ENCODE measurements at places on chromosomes 2 and 18.

DNA sequence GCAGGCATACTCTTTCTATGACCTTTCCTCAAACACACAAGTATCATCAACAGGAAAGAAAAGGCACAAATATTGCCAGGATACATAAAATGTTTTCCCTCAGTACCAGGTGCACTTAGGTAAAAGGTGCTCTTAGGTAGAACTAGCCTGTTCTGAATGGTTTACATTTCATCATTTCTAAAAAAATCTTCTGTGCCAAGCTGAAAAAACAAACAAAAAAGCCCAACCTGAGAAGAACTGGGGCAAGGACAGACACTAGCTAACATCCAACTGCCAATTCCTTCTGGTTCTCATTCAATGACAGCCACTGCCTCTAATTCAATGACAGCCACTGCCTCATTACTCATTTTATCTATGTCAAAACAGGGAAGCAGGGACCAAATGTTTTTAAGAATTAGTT lies 68.5 kb downstream of the SPIRE1 start:
- H3K4me3 ChIP-seq = no peak overlapping the region
- no peak overlapping the region for H3K27ac ChIP-seq
- H3K36me3 ChIP-seq = no peaks in the 10 kb centered on the region

- H3K27ac ChIP-seq = no peak overlapping the region
- peaks cover 9% of the 10 kb centered on the region for H3K27me3 ChIP-seq
- no peaks in the 10 kb centered on the region for H3K4me1 ChIP-seq
- no peak overlapping the region for H3K4me3 ChIP-seq
Observed at GRCh38 chr2:180707884-180708205, 272.6 kb upstream of the UBE2E3 start.

- no peak overlapping the region for H3K4me3 ChIP-seq
- peaks cover 80% of the 10 kb centered on the region for H3K36me3 ChIP-seq
- DNase-seq = peak; percentile 16
- H3K4me1 ChIP-seq = no peaks in the 10 kb centered on the region
- no peak overlapping the region for H3K27ac ChIP-seq
Observed at GRCh38 chr2:128178650-128179460, 87.9 kb downstream of the UGGT1 start.

GRCh38 chr2:196233021-196233804 lies 61.8 kb upstream of the STK17B start:
- DNase-seq = no peak
- H3K27ac ChIP-seq = peak overlapping the region; percentile 68
- H3K36me3 ChIP-seq = peaks cover under 1% of the 10 kb centered on the region
- H3K4me1 ChIP-seq = peaks cover 33% of the 10 kb centered on the region
- H3K4me3 ChIP-seq = no peak overlapping the region

DNA sequence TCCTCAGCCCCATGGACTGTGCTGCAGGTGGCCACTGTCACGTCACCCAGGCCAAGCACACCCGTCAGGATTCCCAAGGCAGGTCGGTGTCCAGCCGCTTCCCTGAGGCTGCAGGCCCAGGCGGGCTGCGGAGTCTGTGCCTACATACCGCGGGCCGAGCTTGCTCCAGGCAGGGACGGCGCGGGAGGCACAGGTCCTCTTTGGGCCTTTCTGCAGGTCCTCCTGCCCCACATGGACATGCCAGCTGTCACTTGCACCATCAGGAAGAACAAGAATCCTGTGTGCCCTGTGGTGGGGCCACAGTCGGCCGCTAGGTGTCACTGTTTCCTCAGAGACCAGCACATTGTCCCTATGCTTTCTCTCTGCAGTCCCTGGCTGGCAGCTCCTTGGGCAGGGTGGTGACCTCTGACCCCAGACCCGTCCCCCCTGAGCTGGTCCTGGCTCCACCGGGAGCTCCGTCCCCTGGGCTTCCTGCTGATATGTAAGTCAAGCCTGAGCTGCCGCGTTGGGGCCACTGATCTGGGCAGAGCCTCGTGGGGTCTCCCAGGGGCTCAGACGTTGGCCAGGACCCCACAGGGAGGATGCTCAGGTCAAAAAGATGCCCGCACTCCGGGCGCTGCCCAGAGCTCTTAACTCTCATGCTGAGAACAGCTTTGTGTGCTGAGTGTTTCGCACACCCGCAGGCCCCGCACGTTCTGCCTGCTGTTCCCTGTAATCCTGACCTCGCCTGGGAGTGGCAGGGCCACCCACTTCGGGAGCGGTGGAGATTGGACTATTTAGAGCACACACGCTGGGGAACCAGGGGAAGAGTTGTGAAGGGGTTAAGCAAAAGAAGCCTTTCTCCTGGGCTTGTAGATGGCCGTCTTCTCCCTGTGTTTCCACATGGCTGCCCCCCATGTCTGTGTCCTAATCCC lies 17.3 kb upstream of the AGXT start:
- H3K27me3 ChIP-seq = peaks cover 9% of the 10 kb centered on the region
- DNase-seq = peak; percentile 64
- no peaks in the 10 kb centered on the region for H3K4me1 ChIP-seq
- H3K36me3 ChIP-seq = peaks cover 1% of the 10 kb centered on the region
- no peak overlapping the region for H3K27ac ChIP-seq
- no peak overlapping the region for H3K4me3 ChIP-seq

- peak overlapping the region; percentile 99 for H3K27ac ChIP-seq
- peaks cover 52% of the 10 kb centered on the region for H3K36me3 ChIP-seq
- H3K4me3 ChIP-seq = peak overlapping the region; percentile 78
- no peaks in the 10 kb centered on the region for H3K27me3 ChIP-seq
- peak; percentile 73 for DNase-seq
Observed at GRCh38 chr18:77062518-77063003, 70.0 kb downstream of the MBP start.

DNA sequence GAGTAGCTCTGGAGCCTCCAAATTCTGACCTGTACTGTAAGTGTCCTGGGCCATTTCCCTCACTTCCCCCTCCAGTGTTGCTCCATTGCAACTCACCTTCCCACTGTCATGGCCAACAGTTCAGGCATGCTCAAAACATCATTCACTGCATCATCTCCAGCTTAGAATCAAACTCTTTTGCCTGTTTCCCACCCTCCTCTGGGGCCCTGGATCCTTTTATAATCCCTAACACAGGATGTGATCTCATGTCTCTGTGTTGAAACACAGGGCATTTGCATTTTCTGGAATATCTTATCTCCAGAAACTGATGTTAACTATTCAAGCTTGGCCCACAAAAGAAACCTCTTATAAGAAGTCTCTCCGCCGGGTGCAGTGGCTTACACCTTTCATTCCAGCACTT lies 3.0 kb downstream of the DPP4 start:
- peaks cover 23% of the 10 kb centered on the region for H3K27me3 ChIP-seq
- no peak overlapping the region for H3K27ac ChIP-seq
- no peak overlapping the region for H3K4me3 ChIP-seq
- peaks cover 6% of the 10 kb centered on the region for H3K4me1 ChIP-seq
- no peak for DNase-seq

- H3K4me1 ChIP-seq = peaks cover 18% of the 10 kb centered on the region
- peak overlapping the region; percentile 17 for H3K27ac ChIP-seq
- H3K4me3 ChIP-seq = no peak overlapping the region
Observed at GRCh38 chr2:102436323-102436722, 13.4 kb downstream of the IL18RAP start.

DNA sequence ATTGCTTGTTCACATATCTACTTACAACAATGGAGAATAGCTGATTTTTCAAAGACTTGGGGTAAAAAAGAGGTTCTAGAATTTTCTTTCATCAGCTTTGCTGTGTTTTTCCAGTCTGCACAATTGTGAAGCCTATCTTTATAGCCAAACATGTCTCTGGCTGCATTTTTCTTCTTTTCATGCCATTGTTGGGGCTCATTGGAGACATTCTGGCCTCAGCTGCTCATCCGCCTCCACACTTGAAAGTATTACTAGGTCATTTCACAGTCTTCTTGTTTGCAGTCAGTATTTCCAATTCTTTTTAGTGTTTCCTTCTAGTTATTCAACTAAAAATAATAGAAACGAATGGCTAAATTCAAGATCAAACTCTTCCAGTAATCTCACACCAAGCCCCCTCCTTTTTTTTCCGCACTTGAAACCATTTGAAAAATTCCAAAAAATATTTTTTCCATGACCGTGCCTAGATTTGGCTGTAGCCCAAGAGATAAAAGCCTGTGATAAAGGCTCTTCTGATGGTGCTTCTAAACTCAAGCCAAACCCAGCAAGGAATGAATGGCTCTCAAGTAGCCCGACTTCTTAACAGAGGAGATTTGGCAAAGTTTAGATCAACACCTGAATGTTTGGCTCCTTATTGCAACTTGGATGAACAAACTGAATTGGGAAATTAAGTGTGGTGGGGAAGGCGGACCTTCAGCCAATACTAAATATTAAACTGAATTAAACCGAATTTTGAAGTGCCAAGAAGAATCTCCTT lies 103.4 kb downstream of the NRP2 start:
- no peaks in the 10 kb centered on the region for H3K36me3 ChIP-seq
- peaks cover 45% of the 10 kb centered on the region for H3K27me3 ChIP-seq
- H3K4me3 ChIP-seq = no peak overlapping the region
- DNase-seq = no peak
- no peaks in the 10 kb centered on the region for H3K4me1 ChIP-seq

DNA sequence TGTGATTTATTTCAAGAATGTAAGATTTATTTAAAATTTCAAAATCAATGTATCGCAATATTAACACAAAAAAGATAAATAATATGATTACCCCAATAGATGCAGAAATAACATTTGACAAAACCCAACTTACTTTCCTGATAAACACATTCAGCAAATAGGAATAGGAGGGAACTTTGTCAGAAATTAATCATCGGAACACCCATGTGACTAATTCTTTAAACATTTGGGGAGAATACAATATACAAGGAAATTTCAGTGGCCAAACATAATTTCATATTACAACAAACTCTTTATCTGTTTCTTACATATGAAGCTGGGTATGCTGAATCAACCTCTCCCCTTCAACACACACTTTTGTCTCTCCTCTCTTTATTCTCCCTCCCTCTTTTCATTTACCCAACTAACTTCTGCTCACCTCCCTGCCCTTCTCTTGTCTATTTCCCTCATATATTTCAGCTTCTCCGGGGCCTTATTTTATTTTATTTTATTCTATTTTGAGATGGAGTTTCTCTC lies 309.6 kb upstream of the CNTNAP5 start:
- no peak overlapping the region for H3K27ac ChIP-seq
- no peak overlapping the region for H3K4me3 ChIP-seq
- no peaks in the 10 kb centered on the region for H3K27me3 ChIP-seq
- H3K4me1 ChIP-seq = no peaks in the 10 kb centered on the region
- H3K36me3 ChIP-seq = peaks cover 2% of the 10 kb centered on the region

DNA sequence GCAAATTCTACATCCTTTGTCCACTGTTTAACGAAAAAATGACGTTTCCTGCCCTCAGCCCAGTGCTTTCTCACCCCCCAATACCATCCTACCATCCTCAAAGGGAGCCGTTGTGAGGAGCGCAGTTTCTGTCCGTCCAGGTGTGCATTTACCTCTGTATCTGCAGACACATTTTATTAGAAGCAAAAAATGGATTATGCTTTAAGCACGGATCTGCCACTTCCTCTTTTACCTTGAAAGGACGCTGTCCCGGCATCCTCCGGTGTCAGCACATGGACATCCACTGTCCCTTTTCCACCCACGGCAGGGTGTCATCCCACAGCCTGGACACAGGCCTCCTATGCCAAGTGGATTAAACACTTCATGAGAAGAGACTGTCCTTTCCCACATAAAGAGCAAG lies 7.2 kb upstream of the MAL start:
- H3K4me1 ChIP-seq = no peaks in the 10 kb centered on the region
- H3K36me3 ChIP-seq = peaks cover 2% of the 10 kb centered on the region
- H3K4me3 ChIP-seq = no peak overlapping the region
- H3K27me3 ChIP-seq = peaks cover 84% of the 10 kb centered on the region
- H3K27ac ChIP-seq = no peak overlapping the region

GRCh38 chr2:235659767-235660322 lies 166.0 kb downstream of the AGAP1 start:
- peaks cover 63% of the 10 kb centered on the region for H3K27me3 ChIP-seq
- H3K4me3 ChIP-seq = no peak overlapping the region
- H3K4me1 ChIP-seq = peaks cover 22% of the 10 kb centered on the region
- no peak for DNase-seq
- H3K27ac ChIP-seq = no peak overlapping the region

- no peak overlapping the region for H3K4me3 ChIP-seq
- no peak for DNase-seq
Observed at GRCh38 chr18:58496937-58497336, 132.0 kb downstream of the ALPK2 start.

- no peak overlapping the region for H3K4me3 ChIP-seq
- H3K27me3 ChIP-seq = peaks cover 60% of the 10 kb centered on the region
- DNase-seq = no peak
- no peak overlapping the region for H3K27ac ChIP-seq
Observed at GRCh38 chr2:54360055-54360792, 95.9 kb upstream of the SPTBN1 start.

- no peak for DNase-seq
- no peak overlapping the region for H3K27ac ChIP-seq
- H3K4me3 ChIP-seq = no peak overlapping the region
- no peaks in the 10 kb centered on the region for H3K27me3 ChIP-seq
Observed at GRCh38 chr18:8041526-8042111, 474.5 kb downstream of the PTPRM start.

GRCh38 chr2:108278631-108279030 lies 10.1 kb upstream of the SULT1C2 start:
- H3K36me3 ChIP-seq = no peaks in the 10 kb centered on the region
- no peaks in the 10 kb centered on the region for H3K27me3 ChIP-seq
- no peaks in the 10 kb centered on the region for H3K4me1 ChIP-seq
- DNase-seq = no peak

- no peak overlapping the region for H3K27ac ChIP-seq
- no peak for DNase-seq
- peaks cover 71% of the 10 kb centered on the region for H3K27me3 ChIP-seq
- H3K4me1 ChIP-seq = no peaks in the 10 kb centered on the region
- no peaks in the 10 kb centered on the region for H3K36me3 ChIP-seq
Observed at GRCh38 chr2:70357684-70358071, 55.8 kb upstream of the FAM136A start.

DNA sequence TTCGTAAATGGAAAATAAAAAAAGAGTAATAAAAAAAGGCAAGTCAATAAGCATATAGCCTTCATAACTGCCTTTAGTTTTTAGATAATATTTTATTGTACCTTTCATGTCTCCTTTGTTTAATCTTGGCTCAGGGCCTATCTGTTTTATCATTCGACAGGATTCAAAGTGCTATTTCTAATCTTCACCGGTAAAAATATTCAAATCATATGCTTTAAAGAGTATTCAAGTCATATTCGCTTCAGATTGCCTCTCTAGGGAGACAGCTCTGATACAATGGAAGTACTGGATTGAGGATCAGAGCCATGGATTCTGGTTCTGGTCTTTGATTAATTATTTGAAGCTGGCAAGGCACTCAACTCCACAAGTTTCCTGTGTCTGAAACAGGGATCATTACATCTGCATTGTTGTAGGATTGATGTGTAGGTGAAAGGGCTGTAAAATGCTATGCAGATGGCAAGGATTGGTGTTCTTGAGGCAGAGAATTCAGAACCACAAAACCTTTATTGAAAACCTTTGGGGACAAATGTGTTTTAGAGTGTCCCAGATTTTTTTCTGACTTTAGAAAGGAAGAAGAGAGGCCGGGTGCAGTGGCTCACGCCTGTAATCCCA lies 84.3 kb upstream of the RAPH1 start:
- DNase-seq = no peak
- peaks cover 9% of the 10 kb centered on the region for H3K4me1 ChIP-seq
- no peaks in the 10 kb centered on the region for H3K27me3 ChIP-seq
- H3K36me3 ChIP-seq = no peaks in the 10 kb centered on the region

Measured in central memory CD8-positive, alpha-beta T cell (primary cell).